ENCODE measurements at places on chromosomes 7 and 10.

GRCh38 chr7:1853986-1854865, 184.1 kb downstream of the ELFN1 start:
- peak; percentile 22 for DNase-seq

DNA sequence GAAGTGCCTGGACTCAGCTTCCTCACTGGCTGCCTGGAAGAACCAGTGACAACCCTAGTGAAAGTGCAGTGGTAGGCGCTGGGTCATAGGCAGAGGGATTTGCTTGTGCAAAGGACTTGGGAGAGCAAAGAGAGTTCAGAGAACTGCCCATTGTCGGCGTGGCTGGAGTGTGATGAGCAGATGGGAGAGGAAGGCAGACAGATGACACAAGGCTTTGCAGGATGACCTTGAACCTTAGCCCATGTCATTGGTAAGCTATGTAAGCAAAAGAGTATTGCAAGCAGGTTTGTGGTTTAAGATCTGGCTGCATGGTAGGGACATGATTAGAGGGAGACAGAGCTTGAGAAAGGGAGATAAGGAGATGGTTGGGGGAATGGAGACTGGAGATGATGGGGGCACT, 35.3 kb upstream of the NOBOX start:
- DNase-seq: no peak

DNA sequence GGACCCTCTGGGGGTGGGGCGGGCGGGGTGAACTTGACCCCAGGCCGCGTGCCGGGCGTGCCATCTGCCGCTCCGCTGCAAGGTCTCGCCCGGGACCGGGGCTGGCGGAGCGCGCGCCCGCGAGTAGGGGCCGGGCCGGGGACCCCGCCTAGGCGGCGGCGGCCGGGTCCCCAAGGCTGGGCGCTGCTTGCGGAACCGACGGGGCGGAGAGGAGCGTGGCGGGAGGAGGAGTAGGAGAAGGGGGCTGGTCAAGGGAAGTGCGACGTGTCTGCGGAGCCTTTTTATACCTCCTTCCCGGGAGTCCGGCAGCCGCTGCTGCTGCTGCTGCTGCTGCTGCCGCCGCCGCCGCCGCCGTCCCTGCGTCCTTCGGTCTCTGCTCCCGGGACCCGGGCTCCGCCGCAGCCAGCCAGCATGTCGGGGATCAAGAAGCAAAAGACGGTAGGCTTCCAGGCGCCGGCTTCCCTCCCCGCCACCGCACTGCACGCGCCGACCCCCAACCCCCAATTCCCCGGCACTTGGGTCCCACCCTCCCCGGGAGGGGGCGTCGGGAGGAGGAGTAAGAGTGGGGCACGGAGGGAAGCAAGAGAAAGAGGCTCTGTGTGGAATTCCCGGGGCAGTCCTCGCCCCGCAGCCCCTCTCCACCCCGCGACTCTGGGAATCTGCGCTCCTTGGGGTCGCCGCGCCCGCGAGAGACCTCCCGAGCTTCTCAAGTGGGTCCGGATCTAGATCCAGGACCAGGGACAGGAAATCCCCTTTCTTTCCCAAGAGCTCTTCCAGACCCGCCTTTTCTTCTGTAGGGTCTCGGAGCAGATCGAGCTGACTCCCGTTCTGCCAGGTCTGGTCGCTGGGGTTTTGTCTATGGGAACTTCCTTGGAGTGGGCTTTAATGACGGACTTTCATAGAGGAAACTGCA, at the start of gene PAPSS2:
TSS of gene PAPSS2 (plus strand) at position 308 of the 913 bp plus-strand sequence. CDS start at position 412, 104 bp downstream.
- peak; percentile 72 for DNase-seq

GRCh38 chr10:58239561-58240169, 28.0 kb downstream of the IPMK start:
- DNase-seq: no peak

GRCh38 chr7:20083781-20084180, 133.4 kb downstream of the MACC1 start:
- no peak for DNase-seq

- DNase-seq: no peak
Measured at GRCh38 chr7:39260279-39260844, 282.7 kb downstream of the POU6F2 start.

DNA sequence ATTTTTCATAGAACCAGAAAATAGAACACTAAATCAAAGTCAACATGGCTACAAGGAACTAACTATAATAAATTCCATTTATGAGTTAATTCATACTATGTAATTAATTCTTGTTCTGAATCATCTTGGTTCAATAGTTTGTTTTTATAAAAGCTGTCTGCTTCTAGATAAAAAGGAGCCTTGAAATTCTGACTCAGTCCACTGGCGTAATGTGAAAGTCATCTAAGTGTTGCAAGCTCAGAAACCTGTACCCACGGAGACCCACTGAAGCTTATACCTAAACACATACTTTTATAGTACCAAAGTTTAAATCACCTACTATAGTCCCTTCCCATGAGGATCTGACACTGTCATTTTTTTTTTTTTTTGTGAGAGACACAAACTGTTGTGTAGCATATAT, 489.4 kb downstream of the SEMA3D start:
- DNase-seq: no peak

- no peak for DNase-seq
Measured at GRCh38 chr7:154569916-154570315, 433.0 kb downstream of the PAXIP1 start.

DNA sequence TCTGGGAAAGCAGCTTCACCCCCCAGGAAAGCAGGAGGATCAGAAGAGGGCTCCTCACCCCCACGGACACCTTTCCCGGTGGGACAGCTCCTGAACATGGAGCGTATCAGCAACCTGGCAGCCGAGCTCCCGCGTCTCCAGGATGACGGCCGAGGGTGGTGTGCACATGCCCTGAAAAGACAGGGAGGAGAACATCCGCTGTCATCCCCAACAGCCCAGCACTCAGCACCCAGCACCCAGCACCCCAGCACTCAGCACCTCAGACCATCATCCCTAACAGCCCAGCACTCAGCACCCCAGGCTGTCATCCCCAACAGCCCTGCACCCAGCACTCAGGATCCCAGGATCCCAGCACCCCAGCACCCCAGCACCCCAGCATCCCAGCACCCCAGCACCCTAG, 3.9 kb upstream of the CFAP46 start:
- DNase-seq: no peak

GRCh38 chr10:95253686-95254085, 37.1 kb downstream of the PDLIM1 start:
- DNase-seq: no peak

DNA sequence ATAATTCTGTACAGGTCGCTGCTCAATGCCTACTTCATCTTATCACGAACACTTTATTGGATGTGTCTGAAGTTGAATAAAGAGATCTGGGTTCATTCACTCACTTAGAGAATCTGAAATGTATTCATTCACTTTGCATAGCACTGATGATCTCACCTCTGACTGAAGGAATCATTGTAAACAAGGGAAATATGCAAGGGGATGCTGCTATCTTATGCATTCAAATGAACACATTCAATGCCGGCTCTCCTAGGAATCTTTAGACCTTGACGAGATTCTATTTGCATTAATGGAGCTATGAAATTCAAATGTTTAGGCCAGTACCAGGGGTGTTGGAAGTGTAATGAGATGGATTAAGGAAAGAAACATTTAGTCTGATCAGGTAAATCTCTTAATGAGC, 200.6 kb upstream of the COBL start:
- no peak for DNase-seq

DNA sequence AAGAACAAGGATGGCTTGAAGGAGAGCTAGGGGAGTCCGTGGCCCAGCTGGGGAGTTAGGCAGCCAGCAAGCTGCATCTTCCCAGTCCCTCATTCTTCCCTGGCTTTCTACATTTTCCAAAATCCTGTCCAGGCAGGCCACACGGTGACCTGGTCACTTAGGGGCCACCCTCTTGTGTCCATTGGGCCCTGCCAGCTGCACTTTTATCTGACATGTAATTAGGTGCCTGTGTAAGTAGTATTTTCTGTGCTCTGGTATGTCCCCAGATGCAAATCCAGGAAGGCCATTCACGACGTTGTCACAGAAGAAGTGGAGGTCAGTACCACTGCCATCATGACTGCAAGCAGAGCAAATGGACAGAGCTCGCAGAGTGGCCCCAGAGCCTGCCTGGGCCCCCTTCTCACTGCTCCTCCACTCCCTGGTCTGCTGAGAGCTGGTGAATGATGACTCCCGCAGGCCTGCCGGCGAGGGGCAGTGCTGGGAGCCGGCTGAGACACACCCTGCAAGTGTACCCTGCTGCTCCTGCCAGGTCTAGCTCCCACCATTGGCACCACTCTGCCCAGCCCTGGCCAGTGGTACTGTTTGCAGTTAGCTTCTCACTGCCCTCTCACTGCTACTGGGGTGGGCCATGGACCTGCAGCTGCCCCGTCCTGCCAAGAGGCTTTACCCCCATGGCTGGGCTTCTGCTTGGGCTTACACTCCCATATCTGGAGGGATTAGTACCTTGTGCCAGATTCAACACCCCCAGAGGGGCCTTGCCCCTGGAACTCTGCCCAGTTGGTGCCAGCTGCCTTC, 98.2 kb downstream of the GLRX3 start:
- no peak for DNase-seq

GRCh38 chr7:18361756-18362155, 133.8 kb upstream of the HDAC9 start:
- DNase-seq: peak; percentile 19

DNA sequence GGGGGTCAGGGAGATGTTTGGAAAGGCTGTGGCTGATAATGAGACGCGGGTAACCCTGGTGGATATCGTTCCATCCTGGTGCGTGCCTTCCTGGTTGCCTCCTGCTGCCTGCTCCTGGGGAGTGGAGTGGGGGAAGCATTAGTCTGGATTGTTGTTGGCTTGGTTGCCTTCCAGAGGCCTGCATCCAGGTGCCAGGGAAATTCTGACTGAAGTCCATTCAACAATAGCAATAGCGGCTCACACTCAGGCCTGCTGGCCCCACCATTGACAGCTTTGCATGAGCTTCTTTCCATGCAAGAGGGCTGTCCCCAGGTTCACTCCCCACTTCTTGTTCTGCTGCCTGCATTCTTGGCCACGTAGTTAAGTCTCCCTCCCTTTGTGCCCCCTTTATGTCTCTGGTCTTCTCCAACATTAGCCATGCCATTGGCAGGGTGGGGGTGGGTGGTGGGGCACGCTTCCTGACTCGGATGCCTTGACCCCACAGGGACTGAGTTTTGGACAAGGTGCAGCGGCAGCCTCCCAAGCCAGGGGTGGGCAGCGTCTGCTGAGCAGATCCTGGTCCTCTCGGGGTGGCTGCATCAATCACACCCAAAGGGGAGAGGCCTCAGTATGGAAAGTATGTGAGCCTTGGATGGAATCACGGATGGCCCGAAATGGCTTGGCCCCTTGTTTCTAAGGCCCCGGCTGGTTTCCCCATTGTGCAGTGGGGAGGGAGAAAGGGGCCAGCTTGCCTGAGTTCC, 150.2 kb downstream of the GRK5 start:
- no peak for DNase-seq

- DNase-seq: no peak
Measured at GRCh38 chr10:114024876-114025610, 18.6 kb upstream of the ADRB1 start.

DNA sequence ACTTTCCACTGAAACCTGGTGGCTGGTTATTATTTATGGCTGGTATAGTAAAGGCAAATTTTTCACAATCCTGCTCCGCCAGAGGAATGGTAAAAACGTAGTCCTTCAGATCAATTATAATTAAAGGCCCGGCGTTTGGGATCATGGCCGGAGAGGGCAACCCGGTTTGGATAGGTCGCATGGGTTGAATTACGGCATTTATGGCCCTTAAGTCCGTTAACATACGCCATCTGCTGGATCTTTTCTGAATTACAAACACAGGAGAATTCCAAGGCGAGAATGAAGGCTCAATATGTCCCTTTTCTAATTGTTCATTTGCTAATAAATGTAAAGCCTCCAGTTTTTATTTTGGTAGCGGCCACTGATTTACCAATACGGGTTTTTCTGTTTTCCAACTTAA, 11.3 kb upstream of the TAS2R3 start:
- DNase-seq: no peak

- DNase-seq: no peak
Measured at GRCh38 chr7:33452805-33453502, 323.6 kb downstream of the BBS9 start.

GRCh38 chr7:85423209-85423895, 236.5 kb upstream of the SEMA3D start:
- no peak for DNase-seq

DNA sequence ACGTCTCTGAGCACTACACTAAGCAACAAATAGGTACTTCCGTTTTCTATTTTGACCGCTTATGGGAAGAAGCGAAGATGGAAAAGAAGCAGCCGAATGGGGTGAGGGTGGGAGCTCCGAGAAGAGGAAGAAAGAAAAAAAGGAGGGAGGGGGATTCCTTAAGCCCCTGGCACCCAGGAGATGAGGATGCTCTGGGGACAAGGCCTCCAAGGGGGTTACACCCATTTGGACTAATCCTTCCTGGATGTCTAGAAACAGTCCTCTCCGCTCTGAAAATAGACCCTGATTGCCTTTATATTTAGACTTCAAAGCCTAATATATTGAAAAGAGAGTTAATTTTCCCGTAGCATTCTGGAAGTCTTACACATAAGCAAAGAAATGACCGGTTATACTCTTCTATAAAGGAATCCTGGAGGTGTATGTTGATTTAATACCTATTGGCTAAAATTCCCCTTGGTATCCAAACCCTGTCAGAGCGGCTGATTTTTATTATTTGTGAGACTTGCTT, 676 bp upstream of the HTR7 start:
- DNase-seq: no peak

- DNase-seq: no peak
Measured at GRCh38 chr7:91771394-91771793, 109.1 kb downstream of the MTERF1 start.

DNA sequence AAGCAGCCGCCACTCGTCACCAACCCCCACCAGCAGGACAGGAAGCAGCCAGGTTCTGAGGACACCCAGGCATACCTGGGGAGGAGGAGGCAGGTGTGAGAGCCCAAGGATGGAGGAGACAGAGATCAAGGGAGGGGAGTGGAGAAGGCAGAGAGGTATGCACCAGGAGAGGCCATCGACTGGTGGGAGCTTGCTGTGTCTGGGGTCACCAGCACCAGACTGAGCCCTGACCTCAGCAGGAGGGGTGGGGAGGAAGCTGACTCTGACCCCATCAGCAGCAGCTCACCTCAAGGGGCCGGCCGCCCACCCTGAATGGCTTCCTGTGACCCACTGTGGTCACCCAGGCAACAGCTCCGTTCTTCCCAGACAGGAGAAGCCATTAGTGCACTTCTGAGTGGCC, 7.8 kb downstream of the VIPR2 start:
- DNase-seq: no peak

DNA sequence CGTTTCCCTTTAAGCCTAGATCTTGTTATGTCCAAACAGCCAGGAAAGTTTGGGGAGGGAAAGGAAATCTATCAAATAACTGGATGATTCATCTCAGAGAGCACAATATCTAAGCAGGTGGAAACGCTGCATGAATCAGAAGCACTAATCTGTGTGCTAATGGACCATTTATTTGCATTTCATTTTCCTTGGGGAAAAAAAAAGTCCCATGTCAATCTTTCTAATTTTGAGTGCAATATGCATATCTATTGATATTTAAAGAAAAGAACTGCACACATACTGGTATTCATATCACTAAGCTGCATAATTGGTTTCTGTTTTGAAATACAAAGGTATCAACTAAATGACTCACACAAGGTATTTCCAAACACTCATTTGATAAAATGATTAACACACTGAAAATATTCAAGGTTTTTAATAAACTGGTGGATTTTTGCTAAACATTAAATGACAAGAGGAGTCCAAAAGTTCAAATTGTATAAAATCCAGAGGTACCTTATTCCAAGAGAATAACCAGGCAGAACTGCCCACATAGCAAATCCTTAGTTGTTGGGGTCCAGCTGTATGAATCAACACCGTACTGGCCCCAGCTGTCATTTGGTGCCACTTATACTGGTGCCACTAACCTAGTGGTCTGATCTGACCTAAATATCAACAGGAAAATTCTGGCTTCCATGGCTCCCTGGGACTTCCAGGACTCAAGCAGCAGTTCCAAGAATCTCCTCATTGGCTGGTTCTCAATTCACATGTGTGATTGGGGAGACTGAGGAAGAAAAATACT, 122.2 kb upstream of the SP4 start:
- no peak for DNase-seq
